ENCODE measurements at places on chromosomes 13 and 19.

- no peak for DNase-seq
These were observed 776 bp downstream of the DNAJC3 start for GRCh38 chr13:95677564-95678266.

DNA sequence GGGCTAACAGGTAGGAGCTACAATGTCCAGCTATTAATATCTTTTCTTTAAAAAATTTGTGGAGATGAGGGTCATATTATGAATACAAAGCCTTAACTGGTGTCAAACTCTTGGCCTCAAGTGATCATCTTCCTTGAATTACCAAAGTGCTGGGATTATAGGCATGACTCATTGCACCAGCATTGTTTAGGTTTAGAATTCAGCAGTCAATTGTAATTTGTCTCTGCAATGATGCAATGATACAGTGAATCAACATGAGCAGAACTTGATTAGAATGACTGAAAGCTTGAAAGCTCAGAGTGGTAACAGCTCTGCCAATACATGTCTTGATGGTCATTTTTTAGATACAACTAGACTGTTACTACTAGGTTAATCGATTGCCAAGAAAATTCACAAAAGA, 752.8 kb upstream of the MIR17HG start:
- no peak for DNase-seq

DNA sequence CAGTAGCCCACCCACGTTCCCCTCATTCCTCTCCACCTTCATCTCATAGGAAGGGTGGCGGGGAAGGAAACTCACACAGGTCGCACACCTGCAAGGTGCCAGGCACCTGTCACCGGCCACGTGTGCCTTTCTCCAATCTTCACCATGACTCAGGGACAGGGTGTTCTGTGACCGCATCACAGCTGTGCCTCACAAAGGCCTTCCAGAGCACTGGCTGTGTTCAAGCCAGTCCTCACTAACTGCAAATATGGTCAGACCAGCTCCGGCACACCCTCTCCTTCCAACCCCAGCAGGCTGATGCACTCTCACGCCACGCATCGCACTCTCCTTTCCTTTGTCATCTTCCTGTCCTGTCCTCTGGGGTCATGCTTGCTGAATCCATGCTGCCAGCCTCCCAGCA, 415.9 kb downstream of the IRS2 start:
- DNase-seq = no peak

GRCh38 chr19:4557144-4557970, 2.1 kb downstream of the SEMA6B start:
- DNase-seq = no peak

GRCh38 chr19:33389421-33390100, 16.1 kb downstream of the CEBPG start:
- DNase-seq = no peak

Measured in DMS153 (cell line).